Activated CD4-positive, alpha-beta T cell treated with anti-CD3 and anti-CD28 coated beads, Interleukin-2, amount 50 U/mL, for 1 hour (primary cell): ENCODE measurements at places on chromosomes 1 and 21.

DNA sequence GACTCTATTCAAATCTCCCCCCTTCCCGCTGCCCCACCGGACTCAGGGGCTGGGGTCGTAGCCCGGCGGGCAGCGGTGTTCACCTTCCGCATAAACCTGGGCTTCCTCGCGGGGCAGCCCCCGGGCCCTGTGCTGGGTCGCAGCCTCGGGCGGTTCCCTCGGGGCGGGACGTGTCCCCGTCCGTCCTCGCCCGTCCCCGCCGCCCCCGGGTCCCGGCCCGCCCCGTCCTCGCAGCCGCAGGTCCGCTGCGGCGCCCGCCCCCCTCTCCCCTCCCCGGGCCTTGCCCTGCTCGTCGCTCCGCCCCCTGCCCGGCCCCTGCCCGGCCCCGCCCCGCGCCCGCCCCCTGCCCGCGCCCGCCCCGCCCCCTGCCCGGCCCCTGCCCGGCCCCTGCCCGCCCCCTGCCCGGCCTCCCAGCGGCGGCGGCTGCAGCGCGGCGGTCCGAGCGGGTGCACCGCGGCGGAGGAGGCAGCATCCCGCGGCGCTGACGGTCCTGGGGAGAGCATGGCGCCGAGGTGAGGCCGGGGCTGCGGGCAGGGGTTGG, at the start of gene COL18A1:
COL18A1 (plus strand) TSS at position 436 of the 541 bp plus-strand sequence; CDS start at position 502, 66 bp downstream.
- peak; percentile 24 for DNase-seq

DNA sequence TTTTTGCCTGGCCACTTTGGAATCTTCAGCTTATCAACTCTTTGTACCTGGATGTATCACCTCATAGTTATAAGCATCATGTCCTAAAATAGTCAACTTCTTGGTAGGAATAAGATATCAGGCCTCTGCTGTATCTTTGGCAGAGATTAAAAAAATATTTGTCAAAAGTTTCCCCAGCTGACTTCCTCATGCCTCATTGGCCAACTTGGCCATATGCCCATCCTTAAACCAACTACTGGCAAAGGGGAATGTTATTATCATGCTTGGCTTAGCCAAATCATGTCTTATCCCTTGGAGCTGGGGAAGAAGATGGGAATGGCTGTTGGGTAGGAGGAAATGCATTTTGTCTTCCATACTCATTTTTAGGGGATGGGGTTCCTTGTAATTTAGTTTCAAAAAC, 23.4 kb downstream of the NFASC start:
- DNase-seq, result no peak

DNA sequence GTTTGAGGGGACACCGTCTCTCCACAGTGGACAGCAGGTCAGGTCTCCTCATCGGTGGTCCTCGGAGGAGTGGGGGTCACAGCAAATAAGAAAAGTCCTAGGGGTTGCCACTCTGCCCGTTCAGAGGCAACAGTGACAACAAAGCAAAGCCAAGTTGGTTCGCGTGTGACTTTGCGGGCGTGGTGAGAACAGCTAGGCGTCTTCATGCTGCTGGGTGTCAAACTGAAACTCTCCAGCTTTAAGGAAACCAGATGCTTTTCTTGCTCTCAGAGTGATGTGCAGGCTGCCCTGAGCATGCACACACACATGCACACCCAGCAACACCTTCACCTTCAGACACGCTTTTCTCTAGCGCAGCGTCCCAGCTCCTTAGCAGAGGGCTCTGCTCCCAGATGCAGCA, 70.1 kb upstream of the ARHGEF16 start:
- no peak for DNase-seq

GRCh38 chr1:14642712-14643111, 44.2 kb downstream of the KAZN start:
- no peak for DNase-seq

- DNase-seq, result no peak
These were observed 64.0 kb upstream of the PLXNA2 start for GRCh38 chr1:208308221-208308620.

DNA sequence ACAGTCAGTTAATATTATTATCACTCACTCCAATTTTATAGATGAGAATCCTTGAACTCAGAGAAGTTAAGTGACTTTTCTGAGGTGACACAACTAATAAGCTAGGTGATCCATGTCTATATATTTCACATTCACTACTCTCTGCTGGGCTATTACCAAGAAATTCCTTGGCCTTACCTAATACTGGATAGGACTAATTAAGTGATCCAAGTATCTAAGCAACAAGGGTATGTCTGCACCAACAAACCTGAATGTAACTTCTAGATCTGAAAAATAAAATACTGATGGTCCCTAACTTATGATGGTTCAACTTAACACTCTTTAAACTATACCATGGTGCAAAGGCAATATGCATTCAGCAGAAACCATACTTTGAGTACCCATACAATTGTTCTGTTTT, 14.8 kb upstream of the CASQ2 start:
- DNase-seq, result no peak

DNA sequence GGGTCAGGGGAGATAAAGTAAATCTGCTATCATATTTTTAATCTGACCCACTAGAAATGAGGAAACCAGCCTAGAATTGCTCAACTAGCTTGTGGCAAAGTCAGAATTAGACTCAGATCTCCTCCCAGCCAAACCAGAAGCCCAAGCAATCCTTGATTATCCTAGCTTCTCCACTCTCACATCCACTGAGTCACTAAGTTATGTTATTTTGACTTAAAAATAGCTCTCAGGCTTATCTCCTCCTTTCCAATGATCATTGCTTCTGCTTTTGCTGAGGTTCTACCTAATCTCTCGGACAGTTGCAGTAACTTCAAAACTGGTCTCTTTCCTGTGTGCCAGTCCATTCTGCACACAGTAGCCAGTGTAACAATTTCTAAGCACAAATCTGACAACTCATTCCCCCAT, 22.9 kb downstream of the OVAAL start:
- no peak for DNase-seq

- DNase-seq, result peak; percentile 35
These were observed 3.8 kb downstream of the RNF186 start for GRCh38 chr1:19811206-19811851.

DNA sequence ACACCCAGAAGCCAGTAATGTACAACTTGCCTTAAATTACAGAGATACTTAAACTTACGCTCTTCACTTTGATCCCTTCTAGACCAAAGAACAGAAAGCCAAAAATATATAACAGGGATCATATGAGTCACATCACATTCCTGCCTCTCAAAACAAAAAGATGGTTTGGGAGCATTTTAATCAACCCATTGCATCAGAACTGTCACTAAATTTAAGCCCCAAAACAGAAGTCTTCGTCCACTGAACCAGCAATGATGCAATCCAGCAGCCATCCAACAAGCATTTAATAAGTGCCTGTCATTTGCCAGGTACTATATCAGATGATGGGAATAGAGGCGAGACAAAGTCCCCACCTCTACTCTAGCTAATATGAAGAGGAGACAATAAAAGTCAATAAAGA, 42.7 kb upstream of the GLIS1 start:
- no peak for DNase-seq

DNA sequence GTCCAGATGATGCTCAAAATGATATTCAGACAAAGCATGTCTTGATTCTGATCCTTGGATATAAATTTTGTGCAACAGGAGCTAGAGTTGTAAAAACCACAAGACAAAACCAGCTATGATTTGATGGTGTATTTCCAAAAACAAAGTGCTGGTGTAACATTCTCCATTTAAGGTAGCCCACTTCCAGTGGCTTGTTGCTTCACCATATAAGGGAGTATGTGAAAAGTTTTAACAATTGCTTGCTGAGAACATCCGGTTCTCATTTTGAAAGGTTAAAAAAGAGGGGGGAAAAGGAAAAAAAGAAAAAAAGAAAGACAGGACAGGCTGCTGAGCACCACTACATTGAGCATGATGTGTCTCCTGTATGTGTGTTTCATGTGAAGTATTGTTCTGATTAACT, 123.6 kb downstream of the MACF1 start:
- DNase-seq, result no peak

DNA sequence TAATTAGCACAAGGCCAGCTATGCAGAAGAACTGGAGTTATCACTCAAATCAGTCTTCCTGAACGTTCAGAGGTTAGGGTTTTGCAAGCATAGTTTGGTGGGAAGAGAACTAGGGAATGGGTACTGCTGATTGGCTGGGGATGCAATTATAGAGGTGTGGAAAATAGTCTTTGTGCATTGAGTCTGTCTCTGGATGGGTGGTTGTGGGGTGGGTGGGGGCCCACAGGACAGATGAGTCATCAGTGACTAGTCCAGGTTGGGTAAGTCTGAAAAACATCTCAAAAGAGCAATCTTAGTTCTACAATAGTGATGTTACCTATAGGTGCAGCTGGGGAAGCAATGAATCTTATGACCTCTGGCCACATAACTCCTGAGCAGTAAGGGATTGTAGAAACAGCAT, 89.7 kb upstream of the HMCN1 start:
- no peak for DNase-seq

DNA sequence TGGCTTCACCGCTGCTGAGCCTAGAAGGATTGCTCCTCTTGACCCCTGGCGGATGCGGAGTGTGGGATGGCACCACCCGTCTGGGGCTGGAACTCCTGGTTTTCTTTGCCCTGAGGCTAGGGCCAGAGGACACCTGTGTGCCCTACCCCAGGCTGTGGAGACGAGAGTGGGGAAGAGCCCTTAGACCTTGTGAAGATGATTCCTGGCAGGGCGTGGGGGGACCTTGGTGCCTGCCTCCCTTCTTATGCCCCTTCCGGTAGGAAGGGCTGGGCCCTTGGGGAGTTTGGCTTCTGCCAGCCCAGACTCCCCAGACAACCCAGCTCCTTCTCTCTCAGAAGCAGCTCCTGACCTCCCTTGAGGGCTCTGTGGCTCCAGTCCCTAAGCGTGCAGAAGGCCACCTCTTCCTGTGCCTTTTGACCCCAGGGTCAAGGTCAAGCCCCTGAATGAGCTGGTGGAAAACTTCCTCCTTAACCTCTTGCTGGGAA, 891 bp downstream of the RPS6KA1 start:
- no peak for DNase-seq

DNA sequence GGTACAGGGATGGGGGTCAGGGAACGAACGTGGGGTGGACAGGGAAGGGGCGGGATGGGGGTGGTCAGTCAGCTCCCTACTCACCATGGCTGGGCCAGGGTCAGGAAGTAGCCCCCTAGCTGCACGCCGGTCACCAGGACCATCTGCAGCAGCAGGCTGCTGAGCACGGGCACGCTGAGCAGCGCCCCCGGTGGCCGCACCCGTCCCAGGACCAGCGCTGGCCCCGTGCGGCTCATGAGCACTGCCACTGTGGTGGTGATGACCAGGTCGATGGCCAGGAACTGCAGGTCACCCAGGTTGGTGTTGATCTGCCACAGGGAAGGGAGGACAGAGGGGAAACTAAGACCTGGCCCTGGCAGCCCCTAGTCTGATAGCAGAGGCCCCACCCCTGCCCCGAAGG, 6.5 kb upstream of the MFAP2 start:
- DNase-seq, result no peak

DNA sequence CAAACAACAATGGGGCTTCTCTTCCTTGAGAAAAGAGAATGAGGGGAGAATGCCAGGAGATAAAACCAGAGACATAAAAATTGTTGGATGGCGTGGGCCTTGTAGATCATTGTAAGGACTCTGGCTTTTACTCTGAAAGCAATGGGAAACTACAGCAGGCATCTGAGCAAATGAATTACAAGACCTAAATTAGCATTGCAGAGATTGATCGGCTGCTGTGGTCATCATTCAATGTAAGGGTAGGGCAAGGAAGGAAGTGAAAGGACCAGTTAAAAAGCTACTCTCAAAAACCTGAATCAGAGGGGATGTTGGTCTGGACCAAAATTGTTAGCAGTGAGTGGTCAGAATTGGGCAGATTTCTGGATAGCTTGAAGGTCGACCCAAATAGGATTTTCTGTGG, 21.4 kb downstream of the FMO3 start:
- DNase-seq, result no peak

GRCh38 chr1:24253571-24253970, 65.6 kb upstream of the GRHL3 start:
- DNase-seq, result no peak

- DNase-seq, result no peak
These were observed 190.8 kb downstream of the PDE4B start for GRCh38 chr1:65983500-65983899.

- DNase-seq, result peak; percentile 41
These were observed 5.9 kb downstream of the MAP7D1 start for GRCh38 chr1:36161641-36162531.

- DNase-seq, result no peak
These were observed 820.7 kb downstream of the NCAM2 start for GRCh38 chr21:21818898-21819297.

DNA sequence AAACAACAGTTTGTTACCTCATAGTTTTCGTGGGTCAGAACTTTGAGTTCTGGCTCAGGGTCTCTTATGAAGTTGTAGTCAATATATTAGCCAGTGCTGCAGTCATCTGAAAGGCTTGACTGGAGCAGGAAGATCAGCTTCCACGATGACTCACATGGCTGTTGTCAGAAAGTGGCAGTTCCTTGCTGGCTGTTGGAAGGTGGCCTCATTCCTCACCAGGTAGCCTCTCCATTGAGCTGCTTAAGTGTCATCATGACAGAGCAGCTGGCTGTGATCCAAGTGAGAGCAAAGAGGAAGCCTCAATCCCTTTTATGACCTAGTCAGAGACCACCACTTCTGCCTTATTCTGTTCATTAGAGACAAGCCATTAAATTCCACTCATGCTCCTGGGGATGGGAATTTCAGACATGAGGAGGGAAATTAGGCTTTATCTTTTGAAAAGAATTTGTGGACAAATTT, 5.6 kb downstream of the OSBPL9 start:
- peak; percentile 3 for DNase-seq

- no peak for DNase-seq
These were observed 565.2 kb upstream of the ADAMTS5 start for GRCh38 chr21:27532076-27532475.

- no peak for DNase-seq
These were observed 5.4 kb upstream of the SLC35D1 start for GRCh38 chr1:67059346-67059745.

- DNase-seq, result no peak
These were observed 35.6 kb downstream of the LYST start for GRCh38 chr1:235831148-235831547.

DNA sequence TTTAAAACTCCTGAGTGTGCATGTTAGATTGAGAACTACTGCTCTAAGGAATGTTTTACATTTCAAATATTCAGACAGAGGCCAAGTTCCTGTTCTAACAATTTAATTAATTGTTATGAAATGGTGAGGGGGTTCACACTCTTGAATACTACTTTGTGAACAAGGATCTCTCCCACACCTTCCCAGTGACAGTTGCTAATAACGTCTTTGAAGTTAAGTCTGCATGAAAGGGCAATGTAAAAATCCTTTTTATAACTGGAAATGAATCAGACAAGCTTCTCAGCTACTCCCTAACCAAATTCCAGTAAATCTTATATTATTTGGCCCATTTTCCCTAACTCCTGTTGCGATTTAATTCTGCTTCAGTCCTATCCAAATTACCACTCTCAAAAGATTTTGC, 828.5 kb upstream of the ADAMTS5 start:
- no peak for DNase-seq
